ENCODE measurements at places on chromosomes 13 and 19. TPM values are rescaled to one million over a fixed set of nuclear protein-coding genes. Genes with fewer than 3 reads are reported as not detected.

Gene PDS5B
- 90.1 TPM for total RNA-seq

Gene NOVA2
- total RNA-seq = 8.6 TPM

Gene DBP
- 4.9 TPM for total RNA-seq

Gene ITGBL1
- total RNA-seq = 2.0 TPM

Gene CIRBP
- total RNA-seq = 573 TPM

Gene NCR1
- not detected for total RNA-seq

Gene OLFM4
- total RNA-seq = 0.41 TPM

Gene GPR18
- not detected for total RNA-seq

Gene CASP14
- not detected for total RNA-seq
